ENCODE measurements at places on chromosomes 16 and 17.

- DNase-seq: no peak
Observed at GRCh38 chr16:84751241-84751640, 51.4 kb downstream of the USP10 start.

GRCh38 chr17:19271780-19272357, 34.7 kb downstream of the EPN2 start:
- DNase-seq: no peak

DNA sequence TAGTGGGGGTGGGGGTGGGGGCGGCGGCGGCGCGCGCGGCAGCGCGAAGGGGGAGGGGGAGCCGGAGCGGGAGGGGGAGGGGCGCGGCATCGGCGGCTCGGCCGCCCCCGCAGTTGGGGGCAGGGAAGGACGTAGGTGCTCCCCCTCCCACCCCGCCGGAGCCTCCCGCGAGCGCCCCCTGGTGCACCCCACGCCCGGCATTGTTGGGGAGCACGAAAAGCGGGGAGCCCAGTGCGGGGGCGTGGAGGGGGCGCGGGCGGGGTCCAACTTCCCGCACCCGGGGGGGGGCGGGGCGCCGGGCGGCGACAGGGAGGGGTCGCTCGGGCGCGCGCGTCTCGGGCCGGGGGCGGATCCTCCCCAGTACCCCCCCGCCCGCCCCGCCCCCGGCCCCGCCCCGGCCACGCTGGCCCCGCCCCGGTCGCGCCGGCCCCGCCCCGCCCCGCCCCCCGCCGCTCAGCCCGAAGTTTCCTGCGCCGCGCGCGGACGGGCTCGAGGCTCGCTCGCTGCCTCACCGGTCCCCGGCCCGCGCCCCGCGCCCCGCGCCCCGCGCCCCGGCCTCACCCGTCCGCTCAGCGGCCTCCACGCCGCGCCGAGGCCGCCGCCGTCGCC, at the start of gene CACNA1H:
Gene CACNA1H (plus strand): TSS at position 456 of the 609 bp plus-strand sequence. CDS start 632 bp downstream, outside the sequence.
- no peak for DNase-seq

- no peak for DNase-seq
Observed at GRCh38 chr16:25219070-25219737, 2.5 kb downstream of the AQP8 start.

- DNase-seq: no peak
Observed at GRCh38 chr17:39679521-39680192, 8.2 kb downstream of the PGAP3 start.

DNA sequence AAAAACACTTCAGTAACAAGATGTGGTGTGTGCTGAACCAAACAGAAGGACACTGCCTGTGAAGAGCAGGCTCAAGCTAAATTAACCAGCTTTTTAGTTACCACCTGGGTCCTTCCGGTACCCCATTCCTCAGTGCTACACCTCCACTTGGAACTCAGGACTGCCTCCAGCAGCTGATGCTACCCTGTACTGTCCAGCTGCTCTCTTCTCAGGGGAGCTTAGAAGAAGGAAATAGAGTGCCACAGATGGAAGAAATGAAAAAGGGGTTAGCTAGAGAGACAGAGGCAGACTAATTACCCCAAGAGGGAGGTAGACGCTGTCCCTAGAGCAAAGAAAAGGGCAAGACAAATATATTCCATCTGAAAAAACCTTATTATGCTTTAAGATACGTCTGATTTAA, 5.7 kb downstream of the MED13 start:
- DNase-seq: no peak

- no peak for DNase-seq
Observed at GRCh38 chr16:79898703-79899102, 298.2 kb upstream of the MAF start.

GRCh38 chr17:1555651-1556471, 6.7 kb downstream of the PITPNA start:
- no peak for DNase-seq

GRCh38 chr17:81884520-81884919, 6.9 kb downstream of the ALYREF start:
- DNase-seq: no peak

DNA sequence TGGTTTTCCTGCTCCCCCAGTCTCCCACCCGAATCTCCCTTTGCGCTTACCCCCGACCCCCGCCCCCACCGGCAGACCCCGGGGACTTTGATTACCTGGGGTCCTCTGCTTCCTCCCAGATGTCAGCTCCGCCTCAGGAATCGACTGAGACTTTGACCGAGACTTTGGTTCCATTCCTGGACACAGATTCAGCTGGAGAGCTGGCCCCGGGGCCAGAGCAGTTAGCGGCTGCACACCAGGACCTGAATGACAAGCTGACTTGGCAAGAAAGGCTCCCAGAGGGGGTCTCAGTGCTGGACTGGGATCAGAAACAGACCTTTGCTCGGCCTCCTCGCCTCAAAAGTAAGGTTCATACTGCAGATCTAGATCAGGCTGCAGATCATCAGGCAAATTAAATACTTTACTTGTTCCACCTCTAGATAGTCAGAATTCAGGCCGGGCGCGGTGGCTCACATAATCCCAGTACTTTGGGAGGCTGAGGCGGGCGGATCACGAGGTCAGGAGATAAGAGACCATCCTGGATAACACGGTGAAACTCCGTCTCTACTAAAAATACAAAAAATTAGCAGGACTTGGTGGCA, 60.3 kb upstream of the FBXO47 start:
- no peak for DNase-seq

GRCh38 chr17:8753136-8753975, 5.0 kb downstream of the SPDYE4 start:
- DNase-seq: no peak

GRCh38 chr17:50564916-50565315, 4.4 kb downstream of the CACNA1G start:
- peak; percentile 54 for DNase-seq

DNA sequence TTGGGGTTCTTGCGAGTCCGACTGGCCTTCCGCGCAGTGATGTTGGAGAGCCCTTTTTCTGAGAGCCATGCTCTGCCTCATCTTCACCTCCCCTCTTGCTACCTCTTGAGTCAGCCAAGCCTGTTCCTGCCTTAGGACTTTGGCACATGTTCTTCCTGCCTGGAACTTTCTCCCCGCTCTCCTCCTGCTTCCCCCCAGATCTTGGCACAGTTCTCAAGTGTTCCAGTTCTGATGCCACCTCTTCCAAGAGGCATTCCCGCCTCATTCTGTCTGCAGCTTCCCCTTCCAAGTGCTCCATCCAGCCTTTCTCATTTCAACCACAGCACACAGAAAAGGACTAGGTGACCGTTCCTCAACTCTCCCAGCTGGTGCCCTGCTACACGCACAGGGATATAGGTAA, 7.7 kb downstream of the AKAP1 start:
- DNase-seq: no peak

DNA sequence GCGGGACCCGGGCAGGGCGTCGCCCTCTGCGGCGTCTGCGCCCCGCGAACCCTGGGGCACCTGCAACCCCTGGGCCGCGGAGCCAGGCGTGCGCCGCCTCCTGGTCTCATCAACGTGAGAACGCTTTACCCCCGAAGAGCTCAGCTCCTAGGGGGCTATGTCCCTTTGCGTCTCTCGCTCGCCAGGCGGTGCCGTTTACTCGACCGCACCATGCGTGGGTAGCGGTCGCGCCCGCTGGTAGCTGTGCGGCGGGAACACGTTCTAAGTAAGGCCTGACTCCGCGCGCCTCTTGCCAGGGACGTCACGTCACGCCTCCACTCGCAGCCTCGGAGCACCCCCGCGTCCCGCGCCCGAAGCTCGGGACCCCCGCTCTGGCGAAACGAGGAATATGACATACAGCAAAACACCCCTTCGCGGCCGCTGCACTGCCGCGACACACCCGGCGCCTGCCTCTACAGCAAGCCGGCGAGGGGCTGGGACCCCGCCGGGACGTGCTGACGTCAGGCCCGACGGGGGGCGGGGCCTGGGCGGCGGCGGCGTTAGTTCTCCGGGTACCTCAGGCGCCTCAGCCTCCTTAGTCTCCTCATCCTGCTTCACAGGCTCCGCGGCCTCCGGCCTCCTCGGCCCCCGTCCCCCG, at the start of gene RAB11FIP3:
Gene RAB11FIP3 (plus strand): TSS at position 568 of the 637 bp plus-strand sequence. CDS start 358 bp downstream, outside the sequence.
- DNase-seq: peak; percentile 20

DNA sequence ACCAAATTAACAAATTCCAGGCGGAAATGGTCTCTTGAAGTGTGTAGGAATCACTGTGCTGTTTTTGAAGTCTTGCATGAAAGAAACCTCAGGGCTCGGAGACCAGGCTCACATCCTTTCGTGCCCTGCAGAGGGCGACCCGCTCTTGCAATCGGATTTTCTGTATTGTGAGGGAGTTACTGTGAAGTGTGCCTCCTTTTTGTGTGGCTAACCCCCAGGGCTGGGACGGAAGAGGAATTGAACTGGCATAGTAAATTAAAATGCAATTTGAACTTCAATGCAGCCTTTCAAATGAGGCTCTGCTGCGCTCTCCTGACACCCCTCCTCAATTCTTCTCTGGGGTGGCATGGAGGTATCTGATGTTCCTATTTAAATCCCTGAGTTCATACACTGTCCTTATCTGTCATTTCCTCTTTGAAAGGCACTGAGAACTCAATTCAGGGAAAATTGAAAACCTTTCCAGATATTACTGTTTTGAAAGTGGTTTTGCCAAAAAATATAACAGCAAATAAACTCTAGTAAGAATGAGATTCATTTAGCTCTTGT, 51.5 kb upstream of the MGAT5B start:
- DNase-seq: no peak

- no peak for DNase-seq
Observed at GRCh38 chr16:81116285-81116684, 20.1 kb upstream of the GCSH start.

GRCh38 chr16:643050-643368, 1.4 kb downstream of the MCRIP2 start:
- no peak for DNase-seq

- no peak for DNase-seq
Observed at GRCh38 chr17:30570191-30570590, 93.0 kb downstream of the GOSR1 start.

DNA sequence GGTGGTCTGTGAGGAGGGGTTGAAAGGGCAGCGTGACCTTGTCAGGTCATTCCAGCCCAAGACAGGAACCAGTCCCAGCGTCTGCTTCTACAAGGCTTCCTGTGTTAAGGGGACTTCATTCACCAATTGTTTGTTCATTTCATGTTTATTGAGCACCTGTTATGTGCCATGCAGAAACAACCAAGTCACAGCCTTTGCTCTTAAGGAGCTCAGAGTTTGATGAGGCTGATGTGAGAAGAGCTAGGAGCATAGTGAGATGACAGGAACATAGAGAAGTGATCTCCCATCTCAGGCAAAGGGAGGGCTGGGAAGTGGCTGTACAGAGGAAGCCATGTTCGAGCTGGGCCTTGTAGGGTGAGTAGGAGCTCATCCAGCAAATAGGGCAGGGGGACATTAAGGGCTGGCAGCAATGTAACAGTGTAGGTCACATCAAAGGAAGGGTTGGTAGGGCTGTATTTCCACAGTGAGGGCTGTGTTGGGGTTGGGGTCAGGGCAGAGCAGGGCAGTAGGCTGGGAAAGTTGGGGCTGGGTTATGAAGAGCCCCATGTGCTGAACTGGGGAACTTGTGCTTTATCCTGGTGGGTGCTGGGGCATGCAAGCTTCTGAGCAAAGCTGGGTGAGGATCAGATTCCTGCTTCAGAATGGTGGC, 79.8 kb downstream of the ARHGAP23 start:
- DNase-seq: no peak

DNA sequence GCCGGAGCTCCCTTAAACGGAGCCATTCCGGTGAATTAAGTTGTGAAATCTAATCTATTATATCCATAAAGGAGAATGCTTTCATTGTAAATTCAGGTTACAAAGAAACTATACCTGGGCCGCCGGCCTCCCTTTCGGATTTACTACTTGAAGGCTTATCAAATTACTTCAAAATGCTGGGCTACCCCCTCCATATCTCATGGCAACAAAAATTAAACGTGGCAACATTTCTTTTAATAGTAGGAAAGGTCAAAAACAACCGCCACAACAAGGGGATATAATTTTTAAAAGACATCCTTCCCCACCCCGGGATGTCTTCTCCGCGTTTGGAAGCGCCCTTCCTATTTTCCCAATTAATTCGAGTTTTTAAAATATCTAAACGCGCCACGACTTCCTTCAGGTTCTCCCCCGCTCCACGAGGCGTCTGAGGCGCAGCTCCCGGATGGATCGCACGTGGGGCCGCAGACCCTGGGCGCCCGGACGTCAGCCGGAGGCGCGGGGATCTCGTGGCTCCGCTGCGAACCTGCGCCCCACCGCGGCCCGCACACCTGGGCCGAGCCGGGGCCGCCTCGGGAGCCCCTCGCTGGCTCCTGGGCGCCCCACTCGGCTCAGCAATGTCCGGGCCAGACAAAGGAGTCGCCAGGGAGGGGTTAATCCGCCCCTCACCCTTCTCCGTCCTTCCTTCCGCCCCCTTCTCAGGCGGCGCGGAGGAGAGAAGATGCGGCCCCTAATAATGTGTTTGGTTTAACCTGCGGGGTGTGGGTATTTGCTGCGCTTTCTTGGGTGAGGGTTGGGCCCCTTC, 47.4 kb upstream of the SLC38A10 start:
- no peak for DNase-seq

DNA sequence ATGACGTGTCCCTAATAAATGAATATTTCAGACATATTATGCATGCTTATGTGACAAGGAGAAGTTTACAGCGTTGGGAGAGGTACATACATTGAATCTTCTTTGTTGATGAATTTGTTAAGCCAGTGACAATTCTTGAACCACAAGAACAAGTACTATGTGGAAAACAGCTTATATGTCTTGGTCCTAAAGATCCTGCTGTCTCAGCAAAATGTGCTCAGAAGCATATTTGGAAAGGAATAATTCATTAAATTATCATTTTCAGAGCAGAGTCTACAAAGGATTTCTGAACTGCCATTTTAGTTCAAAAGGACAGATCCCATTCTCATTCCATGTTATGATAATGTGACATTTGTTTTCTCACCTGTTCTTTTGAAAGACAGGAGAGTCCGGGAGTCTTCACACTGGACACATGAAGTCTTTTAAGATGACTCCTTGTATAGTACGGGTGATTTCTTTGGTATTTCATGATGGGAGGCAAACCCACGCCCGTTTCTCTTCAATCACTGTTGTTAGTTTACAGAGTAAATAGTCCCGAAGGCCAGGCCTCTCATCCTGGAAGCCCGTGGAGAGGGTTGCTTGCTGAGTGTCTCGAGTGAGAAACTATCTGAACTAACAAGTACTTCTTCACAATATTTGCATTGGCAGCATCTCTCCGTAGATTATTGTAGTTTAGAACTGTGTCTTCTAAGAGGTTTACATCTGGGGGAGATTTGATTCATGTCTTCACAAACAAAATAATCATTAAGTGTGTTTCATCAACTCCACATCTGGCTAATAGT, 26.7 kb downstream of the VPS35L start:
- no peak for DNase-seq

DNA sequence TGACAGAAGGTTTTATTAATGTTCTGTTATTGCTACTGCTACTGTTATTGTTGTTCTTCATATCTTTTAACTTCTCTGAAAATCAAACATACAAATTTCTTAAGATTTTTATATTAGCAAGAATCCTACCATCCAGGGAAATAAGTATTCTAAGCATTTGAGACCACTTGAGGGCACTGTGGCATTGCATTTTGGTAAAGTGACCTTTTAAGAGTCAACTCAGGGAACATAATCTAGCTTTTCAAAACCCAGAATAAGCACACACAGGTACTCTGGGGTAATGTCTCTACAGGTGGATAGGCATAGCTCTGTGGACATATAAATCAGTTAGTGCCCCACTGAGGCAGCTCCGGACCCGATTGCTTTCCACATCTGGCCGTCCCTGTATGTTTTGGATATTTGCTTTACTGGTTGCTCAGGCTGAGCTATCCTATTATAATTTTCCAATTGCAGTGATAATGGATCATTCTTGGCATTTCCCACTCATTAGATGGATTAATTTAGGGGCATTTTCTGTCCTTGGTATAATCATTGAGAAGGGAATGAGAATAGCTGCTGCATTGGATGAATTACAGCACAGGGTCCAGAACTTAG, 1425.1 kb upstream of the CDH8 start:
- DNase-seq: peak; percentile 4

- DNase-seq: no peak
Observed at GRCh38 chr17:79648181-79648831, 37.5 kb upstream of the RBFOX3 start.

- no peak for DNase-seq
Observed at GRCh38 chr16:30964574-30965226, 7.1 kb downstream of the SETD1A start.
